ENCODE measurements at places on chromosomes 6 and 20. TPM values are rescaled to one million over a fixed set of nuclear protein-coding genes. Genes with fewer than 3 reads are reported as not detected.

DNA sequence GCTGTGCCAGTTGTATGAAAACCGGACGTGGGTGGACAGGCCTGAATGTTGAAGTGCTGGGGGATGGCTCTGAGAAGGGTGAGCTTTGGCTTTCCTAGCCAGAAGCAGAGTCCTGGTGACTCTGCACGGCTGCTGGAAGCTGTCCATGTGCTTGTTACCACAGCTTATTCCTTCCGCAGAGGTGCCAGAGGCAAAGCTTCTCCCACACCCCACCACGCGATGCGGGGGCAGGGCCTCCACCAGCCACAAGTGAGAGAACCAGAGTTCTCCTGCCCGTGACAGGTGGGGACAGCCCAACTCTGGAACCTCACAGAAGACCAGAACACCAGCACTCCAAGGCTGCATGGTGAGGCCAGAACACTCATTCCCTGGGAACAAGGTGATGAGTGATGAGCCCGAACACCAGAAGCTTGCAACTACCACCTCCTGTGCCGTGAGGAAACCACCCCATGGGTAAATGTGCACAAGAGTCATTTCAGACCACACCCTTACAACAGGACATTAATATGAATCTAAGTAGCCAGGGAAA is 36.7 kb downstream of the JAG1 start:
- H3K4me3 ChIP-seq = no peak overlapping the region
- H3K27me3 ChIP-seq = no peaks in the 10 kb centered on the region
- H3K4me1 ChIP-seq = peaks cover 35% of the 10 kb centered on the region

Gene HLA-DMB
- not detected for total RNA-seq

GRCh38 chr20:53080969-53081871 is 109.1 kb downstream of the TSHZ2 start:
- H3K4me3 ChIP-seq = no peak overlapping the region
- DNase-seq = peak; percentile 69
- peaks cover 22% of the 10 kb centered on the region for H3K4me1 ChIP-seq
- H3K36me3 ChIP-seq = no peaks in the 10 kb centered on the region

Gene SIRT5
- total RNA-seq = 2.0 TPM

DNA sequence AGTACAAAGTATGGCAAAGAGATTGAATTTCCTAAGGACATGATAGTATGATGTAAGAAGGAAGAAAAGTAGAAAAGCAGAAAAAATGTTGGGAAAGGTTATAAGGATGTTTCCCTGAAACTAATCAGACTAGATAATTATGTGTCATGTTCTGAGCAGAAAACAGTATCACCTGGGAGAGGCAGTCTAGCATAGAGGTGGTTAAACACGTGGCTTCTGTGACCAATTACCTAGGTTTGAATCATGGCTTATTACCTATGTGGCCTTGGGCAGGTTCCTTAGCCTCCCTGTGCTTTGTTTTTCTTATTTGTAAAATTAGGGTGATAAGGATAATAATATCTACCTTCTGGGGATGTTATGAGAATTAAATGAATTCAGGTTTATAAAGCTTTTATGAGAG is 38.0 kb downstream of the SCGN start:
- DNase-seq = no peak
- H3K4me1 ChIP-seq = no peaks in the 10 kb centered on the region
- H3K36me3 ChIP-seq = no peaks in the 10 kb centered on the region
- H3K27me3 ChIP-seq = no peaks in the 10 kb centered on the region
